ENCODE measurements at places on chromosomes 6 and 20. TPM values are rescaled to one million over a fixed set of nuclear protein-coding genes. Genes with fewer than 3 reads are reported as not detected.

Gene DOK5
- total RNA-seq: 7.7 TPM

GRCh38 chr20:39462416-39462945 is 500.3 kb downstream of the DHX35 start:
- DNase-seq: no peak

DNA sequence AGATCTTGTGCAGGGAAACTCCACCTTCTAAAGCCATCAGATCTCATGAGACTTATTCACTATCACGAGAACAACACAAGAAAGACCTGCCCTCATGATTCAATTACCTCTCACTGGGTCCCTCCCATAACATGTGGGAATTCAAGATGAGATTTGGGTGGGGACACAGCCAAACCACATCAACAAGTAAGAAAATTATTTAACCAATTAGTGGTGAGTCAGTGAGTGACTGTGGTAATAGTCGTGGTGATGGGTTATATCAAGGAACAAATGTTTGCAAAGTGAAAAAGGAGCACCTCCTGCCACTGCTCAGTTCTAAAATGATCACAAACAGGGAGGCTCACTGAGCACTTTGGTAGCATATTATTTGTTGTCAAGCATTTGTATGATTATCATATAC is 20.6 kb downstream of the EPM2A start:
- DNase-seq: no peak

DNA sequence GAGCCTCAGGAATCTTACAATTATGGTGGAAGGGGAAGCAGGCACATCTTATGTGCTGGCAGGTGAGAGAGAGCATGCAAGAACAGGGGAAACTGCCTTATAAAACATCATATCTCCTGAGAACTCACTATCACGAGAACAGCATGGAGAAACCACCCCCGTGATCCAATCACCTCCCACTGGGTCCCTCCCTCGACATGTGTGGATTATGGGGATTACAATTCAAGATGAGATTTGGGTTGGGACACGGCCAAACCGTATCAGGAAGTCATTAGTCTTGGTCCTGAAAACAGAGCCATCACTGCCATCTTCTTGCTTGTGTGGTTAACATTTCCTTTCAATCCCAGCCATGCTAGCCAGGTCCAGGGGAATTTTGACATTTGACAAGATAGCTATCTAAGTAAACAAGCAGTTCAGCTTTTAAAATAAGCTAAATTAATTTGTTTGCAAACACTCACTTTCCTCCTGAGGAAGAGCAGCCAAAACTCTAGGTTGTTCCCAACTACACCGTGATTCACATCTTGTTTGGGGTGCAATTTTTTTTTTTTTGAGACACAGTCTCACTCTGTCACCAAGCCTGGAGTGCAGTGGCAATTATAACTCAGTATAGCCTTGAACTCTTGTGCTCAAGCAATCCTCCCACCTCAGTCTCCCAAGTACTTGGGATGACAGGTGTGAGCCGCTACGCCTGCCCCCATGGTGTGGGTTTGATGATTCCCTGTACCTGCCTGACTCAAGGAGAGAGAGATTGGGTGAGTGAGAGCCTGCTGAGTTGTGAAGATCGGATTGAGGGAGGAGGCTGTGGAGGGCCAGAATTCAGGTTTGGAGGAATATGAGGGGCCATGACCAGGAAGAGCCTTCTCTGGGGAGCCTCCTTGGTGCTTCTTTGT is 13.0 kb upstream of the PPP1R14C start:
- no peak for DNase-seq

- no peak for DNase-seq
Measured at GRCh38 chr20:41452226-41452625, 85.6 kb upstream of the EMILIN3 start.

GRCh38 chr6:133340557-133340956 is 99.4 kb downstream of the EYA4 start:
- no peak for DNase-seq

DNA sequence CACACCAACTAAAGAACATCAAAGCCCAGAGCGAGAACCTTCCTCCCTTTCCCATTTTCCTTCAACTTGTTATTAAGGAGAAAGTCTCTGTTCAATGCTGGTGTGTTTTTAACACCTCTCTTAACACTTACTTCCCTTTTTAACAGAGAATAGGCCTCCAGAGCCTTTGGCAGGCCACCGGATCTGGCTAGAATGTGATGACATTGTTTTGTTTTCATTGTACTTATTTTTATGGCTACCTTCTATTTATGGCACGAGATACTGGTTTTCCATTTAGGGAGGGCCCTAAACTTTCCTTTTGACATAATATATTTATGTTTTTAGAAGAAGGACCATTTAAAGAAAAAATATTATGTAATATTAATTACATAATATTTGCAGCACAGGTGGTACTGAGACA is 21.6 kb downstream of the TCF15 start:
- DNase-seq: no peak

DNA sequence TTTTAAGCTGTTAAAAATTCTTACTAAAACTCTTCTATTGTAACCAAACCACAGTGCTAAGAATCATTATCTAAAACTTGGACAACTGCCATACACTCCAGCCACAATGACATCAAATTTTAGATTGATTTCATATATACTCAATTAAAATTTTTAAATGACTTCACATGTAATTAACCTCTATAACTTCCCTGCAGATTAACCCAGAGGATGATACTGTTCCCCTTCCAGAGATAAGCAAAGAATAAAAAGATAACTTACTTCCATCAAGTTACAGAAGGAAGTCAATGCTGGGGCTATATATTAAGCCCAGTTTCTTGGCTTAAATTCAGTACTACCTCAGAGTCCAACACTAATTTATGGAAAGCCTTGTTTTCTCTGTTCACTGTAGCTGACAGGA is 71.3 kb downstream of the ARHGAP18 start:
- DNase-seq: no peak

DNA sequence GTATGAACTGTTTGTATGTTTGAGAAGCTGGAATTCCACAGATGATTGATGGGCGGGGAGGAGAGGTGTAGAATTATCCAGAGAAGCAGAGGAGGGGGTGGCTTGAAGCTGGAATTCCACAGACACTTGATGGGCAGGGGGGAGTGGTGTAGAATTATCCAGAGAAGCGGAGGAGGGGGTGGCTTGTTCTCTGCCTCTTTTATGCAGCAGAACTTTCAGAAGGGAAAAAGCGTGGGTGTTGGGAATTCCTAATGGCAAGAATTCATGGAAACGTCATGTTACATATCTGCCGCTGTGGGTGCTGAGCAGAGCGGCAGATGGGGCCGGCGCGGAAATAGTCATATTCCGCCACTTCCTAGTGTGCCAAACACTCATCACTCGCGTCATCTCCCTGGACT is 167.9 kb upstream of the KCNG1 start:
- DNase-seq: no peak

DNA sequence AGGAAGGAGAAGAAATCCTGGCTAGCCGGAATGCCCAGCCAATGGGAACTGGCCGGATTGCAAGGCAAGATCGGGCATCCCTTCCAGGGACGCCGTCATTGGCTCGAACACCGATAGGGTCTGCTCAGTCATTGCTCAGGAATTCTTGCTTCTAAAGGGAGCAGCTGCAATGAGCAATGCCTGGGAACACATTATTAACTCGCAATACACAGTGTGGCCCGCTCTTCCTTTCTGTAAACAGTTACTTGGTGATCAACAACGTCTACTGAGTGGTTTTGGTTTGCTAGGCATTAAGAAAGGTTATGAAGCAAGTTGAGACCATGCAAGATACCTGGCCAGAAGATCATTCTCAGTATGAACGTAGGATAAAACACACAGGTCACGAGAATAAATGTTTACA is 165.4 kb upstream of the CITED2 start:
- peak; percentile 56 for DNase-seq

Data from heart right ventricle (tissue), 16 donors.